ENCODE measurements at places on chromosomes 13 and 19.

- no peak for DNase-seq
Observed at GRCh38 chr19:6521718-6522646, 8.8 kb upstream of the TNFSF9 start.

DNA sequence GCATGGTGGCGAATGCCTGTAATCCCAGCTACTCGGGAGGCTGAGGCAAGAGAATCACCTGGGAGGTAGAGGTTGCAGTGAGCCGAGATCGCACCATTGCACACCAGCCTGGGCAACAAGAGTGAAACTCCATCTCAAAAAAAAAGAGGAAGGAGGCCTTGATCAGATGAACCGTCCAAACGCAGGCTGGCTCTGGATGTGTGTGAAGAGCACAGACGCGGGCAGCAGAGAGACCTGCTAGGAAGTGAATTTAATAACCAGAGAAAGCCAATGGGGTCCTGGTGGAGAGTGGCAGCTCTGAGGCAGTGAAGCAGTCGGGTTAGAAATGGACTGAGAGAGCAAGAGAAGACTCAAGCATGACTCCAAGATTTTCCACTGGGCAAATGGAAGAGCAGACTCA, 136.5 kb downstream of the RNF17 start:
- DNase-seq, result no peak

DNA sequence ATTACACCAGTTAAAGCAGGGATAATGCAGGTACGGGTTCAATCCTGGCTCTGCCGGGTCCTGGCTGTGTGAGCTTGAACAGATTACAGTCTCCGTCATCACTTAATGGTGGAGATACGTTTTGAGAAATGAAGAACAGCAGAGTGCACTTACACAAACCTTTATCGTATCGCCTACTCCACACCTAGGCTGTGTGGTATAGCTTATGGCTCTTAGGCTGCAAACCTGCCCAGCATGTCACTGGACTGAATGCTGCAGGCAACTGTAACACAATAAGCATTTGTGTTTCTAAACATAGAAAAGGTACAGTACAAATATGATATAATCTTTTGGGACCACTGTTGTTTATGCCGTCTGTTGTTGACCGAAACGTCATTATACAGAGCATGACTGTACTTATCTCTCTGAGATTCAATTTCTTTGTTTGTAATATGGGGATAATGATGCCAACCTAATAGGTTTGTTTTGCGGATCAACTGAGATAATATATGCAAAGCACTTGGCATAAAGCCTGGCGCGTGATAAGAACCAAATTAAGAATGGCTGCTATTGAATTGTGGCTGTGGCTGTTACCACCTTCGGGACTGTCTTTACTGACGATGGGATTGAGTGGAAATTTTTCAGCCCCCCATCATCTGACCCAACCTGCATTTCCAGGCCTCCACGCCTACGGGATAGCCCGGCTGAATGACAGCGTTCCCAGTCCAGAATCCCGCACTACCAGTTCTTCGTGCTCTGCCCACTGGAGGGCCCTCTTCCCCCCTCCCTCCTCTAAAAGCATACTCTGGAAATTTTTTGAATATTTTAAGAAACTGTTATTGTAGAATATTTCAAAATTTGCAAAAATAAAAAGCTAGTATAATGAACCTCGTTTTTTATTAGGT, 11.2 kb downstream of the KRTDAP start:
- no peak for DNase-seq

DNA sequence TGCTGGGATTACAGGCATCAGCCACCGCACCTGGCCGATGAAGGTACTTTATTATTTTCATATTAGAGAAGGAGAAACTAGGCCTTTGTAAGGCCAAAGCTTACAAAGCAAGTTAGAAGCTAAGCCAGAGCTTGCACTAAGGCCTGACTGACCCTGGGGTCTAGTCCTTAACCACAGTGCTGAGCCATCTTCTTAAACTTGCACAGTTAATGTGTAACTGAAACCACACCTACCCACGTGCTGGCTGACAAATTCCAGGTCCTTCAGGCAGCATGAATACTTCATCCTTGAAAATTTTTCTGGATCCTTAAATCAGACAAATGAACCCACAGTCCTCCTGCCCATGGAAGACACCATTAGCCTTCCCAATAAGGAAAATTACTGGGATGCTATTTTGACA, 880.6 kb downstream of the UQCRFS1 start:
- DNase-seq, result no peak

- peak; percentile 47 for DNase-seq
Observed at GRCh38 chr19:19540715-19541515, 2.9 kb downstream of the CILP2 start.

DNA sequence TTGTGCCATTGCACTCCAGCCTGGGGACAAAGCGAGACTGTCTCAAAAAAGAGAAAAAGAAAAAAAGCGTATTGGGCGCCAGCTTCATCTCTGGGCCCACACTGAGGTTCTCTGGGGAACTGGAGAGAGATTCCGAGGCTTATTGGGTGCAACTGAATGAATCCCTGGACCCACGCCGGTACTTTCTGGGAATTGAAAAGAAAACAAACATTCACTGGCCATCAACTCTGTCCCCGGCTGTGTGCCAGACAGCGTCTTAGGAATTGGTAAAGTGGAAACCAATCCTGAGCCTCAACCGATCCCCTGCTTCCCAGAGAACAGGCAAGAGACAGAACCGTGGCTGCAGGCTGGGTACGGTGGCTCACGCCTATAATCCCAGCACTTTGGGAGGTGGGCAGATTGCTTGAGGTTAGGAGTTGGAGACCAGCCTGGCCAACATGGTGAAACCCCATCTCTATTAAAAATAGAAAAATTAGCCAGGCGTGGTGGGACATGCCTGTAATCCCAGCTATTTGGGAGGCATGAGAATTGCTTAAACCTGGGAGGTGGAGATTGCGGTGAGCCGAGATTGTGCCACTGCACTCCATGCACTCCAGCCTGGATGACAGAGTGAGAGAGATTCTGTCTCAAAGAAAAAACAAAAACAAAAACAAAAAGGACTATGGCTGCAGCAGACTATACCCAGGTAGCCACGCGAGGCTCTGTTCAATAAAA, 8.6 kb downstream of the ANO8 start:
- no peak for DNase-seq

- no peak for DNase-seq
Observed at GRCh38 chr19:6649185-6649584, 20.8 kb downstream of the TNFSF14 start.

GRCh38 chr13:109626386-109627171, 159.8 kb downstream of the IRS2 start:
- no peak for DNase-seq
